Stimulated activated CD4-positive, alpha-beta T cell treated with anti-CD3 and anti-CD28 coated beads, Interleukin-15, amount 100 ng/mL, for 24 hours (primary cell): ENCODE measurements at places on chromosomes 13 and 19.

DNA sequence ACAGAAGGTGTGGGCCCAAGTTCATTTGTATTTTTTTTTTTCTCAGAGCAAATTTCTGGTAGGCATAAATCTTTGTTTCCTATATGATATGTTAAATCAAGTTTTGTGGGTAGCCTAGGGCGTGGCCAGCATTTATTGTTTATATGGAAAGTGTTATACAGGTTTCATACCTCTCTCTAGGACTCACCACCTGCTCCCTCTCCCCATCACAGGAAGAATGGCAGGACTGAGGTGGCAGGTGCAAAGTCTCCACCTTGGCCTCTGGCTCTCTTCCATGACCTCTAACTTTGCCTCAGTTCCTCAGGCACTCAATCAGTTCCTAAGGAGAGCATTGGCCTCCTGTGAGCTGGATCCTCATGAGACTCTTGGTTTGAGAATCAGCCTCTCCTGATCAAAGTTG is 172.3 kb upstream of the TSC22D1 start:
- DNase-seq: no peak

GRCh38 chr13:76677043-76677442 is 209.2 kb downstream of the KCTD12 start:
- no peak for DNase-seq

DNA sequence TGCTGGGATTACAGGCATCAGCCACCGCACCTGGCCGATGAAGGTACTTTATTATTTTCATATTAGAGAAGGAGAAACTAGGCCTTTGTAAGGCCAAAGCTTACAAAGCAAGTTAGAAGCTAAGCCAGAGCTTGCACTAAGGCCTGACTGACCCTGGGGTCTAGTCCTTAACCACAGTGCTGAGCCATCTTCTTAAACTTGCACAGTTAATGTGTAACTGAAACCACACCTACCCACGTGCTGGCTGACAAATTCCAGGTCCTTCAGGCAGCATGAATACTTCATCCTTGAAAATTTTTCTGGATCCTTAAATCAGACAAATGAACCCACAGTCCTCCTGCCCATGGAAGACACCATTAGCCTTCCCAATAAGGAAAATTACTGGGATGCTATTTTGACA is 880.6 kb downstream of the UQCRFS1 start:
- no peak for DNase-seq

GRCh38 chr19:41027273-41027967 is 36.3 kb downstream of the CYP2B6 start:
- no peak for DNase-seq

DNA sequence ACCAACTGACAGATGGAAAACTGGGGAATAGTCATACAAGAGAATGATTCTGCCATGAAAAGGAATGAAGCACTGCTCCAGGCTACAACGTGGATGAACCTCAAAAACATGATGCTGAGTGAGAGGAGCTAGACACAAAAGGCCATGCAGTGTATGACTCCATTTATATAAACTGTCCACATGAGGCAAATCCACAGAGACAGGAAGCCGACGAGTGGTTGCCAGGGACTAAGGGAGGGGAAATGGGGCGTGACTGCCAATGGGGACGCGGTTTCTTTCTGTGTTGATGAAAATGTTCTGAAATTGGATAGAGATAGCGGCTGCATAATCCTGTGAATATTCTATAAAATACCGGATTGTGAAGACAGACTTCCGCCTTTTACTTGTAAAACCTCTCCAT is 10.2 kb downstream of the SMIM7 start:
- DNase-seq: no peak

DNA sequence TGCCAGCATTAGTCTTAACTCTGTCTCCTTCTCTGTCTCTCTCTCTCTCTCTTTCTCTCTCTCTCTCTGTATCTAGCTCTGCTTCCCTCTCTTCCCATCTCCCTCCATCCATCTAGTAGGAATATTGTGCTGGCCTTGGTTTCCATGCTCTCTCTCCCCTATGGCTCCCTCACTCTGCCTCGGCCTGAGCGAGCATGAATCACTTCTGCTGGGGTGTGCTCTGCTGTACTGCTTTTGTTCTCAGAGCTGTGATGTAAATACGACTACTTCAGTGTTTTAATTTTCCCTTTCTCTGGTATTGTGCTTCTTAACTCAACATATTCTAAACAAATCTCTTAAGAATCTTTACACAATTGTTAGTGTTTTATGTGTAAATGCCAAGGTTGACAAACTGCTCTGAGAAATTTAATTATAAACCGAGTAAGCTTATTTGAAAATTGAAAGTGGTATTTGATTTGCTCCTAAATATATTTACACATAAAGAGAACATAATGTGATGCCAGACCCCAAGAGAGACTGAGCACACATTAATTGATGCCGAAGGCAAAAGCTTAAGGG is 211.5 kb upstream of the KL start:
- no peak for DNase-seq

- DNase-seq: peak; percentile 72
These were observed 5.6 kb downstream of the APC2 start for GRCh38 chr19:1455336-1456120.

DNA sequence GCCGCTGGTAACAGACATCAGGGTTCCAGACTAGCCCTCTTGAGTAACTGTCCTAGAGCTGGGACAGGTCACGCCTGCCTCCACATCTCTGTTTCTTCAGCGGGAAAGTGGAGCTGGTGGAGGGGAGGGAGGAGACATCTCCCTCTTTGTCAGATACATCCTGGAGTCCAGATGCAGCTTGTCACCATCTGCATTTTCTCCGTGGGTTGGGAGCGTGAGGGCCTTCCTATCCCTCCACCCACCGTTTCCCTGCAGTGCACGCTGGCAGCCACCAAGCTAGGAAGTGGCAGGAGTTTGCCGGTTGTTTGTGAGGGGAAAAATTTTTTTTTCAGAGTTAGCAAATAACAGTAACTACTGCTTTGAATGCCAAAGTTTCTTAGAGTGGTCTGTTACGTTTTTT is 20.0 kb upstream of the SMIM17 start:
- DNase-seq: no peak

DNA sequence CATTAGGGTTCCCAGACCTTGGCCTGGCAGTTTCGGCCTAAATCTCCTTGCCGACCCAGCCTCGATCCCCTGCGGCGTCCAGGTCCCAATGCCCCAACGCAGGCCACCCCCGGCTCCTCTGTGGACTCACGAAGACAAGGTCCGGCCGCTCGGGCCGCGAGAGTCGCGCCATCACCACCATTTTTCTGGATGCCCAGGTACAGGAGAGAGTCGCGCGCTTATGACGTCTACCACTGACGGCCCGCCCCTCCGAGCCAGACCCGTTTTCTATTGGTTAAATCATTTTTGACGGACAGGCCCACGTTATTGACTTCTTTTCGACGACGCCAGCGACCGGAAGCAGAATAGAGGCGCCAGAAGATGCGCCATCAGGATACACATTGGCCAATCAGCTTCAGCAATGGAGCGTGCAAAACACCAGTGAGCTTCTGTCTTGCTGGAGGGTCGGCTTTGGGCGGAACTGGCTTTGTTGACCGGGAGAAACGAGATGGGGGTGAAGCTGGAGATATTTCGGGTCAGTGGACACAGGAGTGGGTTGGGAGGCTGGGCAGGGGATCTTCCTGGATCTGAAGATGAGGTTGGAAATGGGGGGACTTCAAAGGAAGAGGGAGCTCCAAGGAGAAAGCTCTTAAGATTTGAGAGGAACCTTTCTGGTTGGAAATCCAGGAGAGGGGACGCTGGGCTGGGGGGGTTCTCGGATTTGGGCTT is at the start of the genes PET100 and XAB2:
Gene PET100, plus strand, starts transcription at position 447 of the 708 bp plus-strand sequence. Its CDS starts 41 bp downstream, at position 488.
Gene XAB2, minus strand, starts transcription at position 199 of the 708 bp plus-strand sequence. Its CDS starts 18 bp downstream, at position 181.
- peak; percentile 94 for DNase-seq

DNA sequence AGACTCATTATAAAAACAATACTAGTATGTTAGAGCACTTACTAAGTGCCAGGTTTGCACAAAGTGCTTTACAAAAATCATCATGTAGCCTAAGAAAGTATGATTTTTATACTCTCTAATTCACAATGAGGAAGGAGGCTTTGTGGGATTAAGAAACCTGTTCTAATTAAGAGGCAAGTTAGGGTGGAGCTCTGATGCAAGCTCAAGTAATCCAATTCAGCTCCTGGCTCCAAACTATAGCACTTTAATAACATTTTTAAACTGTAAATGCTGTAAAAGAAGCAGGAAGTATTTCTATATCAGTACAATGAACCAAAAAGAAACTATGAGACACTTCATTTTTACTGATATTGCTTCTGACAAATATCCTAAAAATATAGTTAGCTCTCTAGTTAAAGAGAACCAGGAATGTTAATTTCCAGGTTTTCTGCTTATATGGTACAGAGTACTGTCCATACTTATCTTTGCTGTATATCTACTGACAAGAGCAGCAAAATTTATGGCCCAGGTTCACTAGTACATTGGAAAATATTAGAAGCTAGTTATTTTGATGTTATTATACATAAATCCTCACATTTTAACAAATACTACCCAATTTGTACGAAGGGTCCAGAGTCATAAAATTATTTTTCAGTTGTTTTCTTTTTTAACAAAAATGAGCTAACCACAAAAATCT is 482.0 kb downstream of the DIAPH3 start:
- DNase-seq: no peak

- DNase-seq: no peak
These were observed 8.6 kb upstream of the LAIR2 start for GRCh38 chr19:54493967-54494585.

- no peak for DNase-seq
These were observed 11.0 kb downstream of the SYDE1 start for GRCh38 chr19:15118248-15118647.

GRCh38 chr13:45224176-45224575 is 23.3 kb upstream of the KCTD4 start:
- DNase-seq: no peak

DNA sequence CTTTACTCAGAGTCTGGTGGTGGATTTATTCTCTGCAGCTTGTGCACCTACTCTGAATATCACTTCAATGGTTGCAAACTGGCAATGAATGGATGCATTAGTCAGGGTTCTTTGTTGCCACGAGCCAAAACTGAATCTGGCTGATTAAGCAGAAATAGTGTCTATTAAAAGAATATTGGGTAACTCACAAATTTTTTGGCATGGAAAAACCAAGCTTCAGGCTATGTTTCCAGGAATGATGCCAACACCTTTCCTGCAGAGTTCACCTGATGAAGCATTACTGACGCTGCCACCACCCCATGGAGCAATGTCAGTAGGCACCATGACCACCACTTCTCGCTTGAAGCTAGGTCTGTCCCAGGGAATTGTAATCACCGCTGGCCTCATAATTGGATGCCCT is 597.8 kb upstream of the SLC10A2 start:
- no peak for DNase-seq

GRCh38 chr19:2345794-2346663 is 14.0 kb upstream of the TMPRSS9 start:
- no peak for DNase-seq
